ENCODE measurements at places on chromosomes 4 and X. TPM values are rescaled to one million over a fixed set of nuclear protein-coding genes. Genes with fewer than 3 reads are reported as not detected.

GRCh38 chrX:55007656-55008055, 7.5 kb downstream of the APEX2 start:
- H3K27ac ChIP-seq = no peak overlapping the region
- peaks cover 39% of the 10 kb centered on the region for H3K36me3 ChIP-seq
- peaks cover 6% of the 10 kb centered on the region for H3K4me1 ChIP-seq
- no peak overlapping the region for H3K4me3 ChIP-seq
- no peaks in the 10 kb centered on the region for H3K27me3 ChIP-seq

DNA sequence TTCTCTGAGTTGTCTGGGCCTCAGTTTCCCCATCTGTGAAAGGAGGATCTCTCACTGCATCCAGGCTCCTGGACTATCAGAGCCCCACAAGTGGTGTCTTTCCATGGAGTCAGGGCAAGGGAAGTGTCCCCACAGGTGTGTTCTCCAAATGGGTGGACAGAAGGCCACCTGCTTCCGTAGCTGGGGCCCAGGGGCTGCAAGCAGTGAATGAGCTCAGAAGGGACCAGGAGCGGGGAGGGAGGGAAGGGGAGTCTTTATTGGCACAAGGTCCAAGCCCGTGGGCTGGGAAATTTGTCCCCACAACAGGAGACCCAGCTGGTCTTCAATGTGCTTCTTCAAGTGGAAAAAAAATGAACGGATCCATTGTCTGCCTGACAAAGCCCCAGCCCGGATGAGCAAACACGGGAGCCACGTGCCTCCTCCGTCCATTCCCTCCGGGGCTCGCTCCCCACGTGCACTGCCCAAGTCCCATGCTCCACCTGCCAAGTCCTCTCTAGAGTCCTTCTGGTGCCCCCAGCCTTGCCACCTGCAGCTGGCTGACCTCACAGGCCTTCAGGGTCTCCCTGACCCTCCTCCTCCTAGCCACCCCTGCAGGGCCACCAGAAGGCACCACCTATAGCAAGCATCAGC, 72.0 kb downstream of the JAKMIP1 start:
- no peaks in the 10 kb centered on the region for H3K27me3 ChIP-seq
- no peaks in the 10 kb centered on the region for H3K4me1 ChIP-seq

DNA sequence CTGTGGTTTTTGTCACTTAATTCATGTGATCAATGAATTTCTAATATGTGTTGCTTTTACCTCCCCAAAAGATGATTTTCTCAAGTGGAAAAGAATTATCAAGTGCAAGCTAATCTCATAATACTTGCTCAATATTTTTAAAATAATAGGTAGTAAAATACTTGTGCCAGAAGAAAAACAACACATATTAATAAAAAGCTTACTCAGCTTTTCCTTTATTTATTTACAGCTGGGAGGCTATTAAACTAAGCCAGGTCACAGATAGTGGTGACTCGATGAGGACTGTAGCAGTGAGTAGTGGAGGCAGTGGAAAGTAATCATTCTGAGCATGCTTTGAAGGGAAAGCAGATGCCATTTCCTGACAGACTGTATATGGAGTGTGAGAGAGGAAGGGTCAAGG, 96.1 kb downstream of the PRDM5 start:
- no peaks in the 10 kb centered on the region for H3K4me1 ChIP-seq
- no peak overlapping the region for H3K4me3 ChIP-seq
- H3K27ac ChIP-seq = no peak overlapping the region
- no peak for DNase-seq

GRCh38 chr4:165761963-165762362, 111.1 kb upstream of the TLL1 start:
- no peaks in the 10 kb centered on the region for H3K27me3 ChIP-seq
- H3K4me1 ChIP-seq = no peaks in the 10 kb centered on the region
- H3K4me3 ChIP-seq = no peak overlapping the region
- DNase-seq = no peak
- no peak overlapping the region for H3K27ac ChIP-seq

- H3K27me3 ChIP-seq = no peaks in the 10 kb centered on the region
- DNase-seq = no peak
- no peak overlapping the region for H3K27ac ChIP-seq
- H3K4me1 ChIP-seq = peaks cover 46% of the 10 kb centered on the region
These were observed 59.1 kb downstream of the PRPS1 start for GRCh38 chrX:107687445-107687844.

- peaks cover 5% of the 10 kb centered on the region for H3K36me3 ChIP-seq
- no peak overlapping the region for H3K27ac ChIP-seq
- no peak overlapping the region for H3K4me3 ChIP-seq
- no peaks in the 10 kb centered on the region for H3K4me1 ChIP-seq
- no peak for DNase-seq
These were observed 218.4 kb upstream of the BMP3 start for GRCh38 chr4:80812145-80812544.

The AGA gene
- total RNA-seq = 17.4 TPM

The CSN1S1 gene
- total RNA-seq = not detected

DNA sequence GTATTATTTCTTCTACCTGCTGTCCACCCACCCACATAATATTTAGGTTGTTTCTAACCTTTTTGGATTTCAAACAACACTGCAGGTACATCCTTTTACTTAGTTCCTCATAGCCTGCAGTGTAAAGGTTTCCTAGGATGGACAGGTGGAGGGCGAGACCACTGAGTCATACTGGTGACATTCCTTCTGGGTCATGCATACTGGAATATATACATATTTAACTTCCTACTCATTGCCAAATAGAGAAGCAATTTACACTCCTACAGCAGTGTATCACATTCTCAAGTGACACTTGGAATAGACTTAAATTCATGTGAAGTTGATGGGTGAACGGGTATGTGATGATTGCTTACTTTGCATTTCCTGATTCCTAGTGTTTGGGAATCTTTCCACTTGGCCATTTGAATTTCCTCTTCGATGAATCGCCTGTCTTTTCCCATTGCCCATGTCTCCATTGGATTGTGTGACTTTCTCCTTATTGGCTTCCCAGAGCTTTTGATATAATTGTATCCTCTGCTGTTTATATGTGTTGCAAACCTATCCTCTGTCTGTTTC, 8.2 kb upstream of the PPP2R2C start:
- peaks cover 28% of the 10 kb centered on the region for H3K27me3 ChIP-seq
- H3K27ac ChIP-seq = no peak overlapping the region
- peaks cover 5% of the 10 kb centered on the region for H3K36me3 ChIP-seq
- no peaks in the 10 kb centered on the region for H3K4me1 ChIP-seq

- no peaks in the 10 kb centered on the region for H3K4me1 ChIP-seq
- no peak for DNase-seq
- H3K27ac ChIP-seq = no peak overlapping the region
These were observed 8.2 kb upstream of the TMA16 start for GRCh38 chr4:163486321-163486720.

Measured in naive thymus-derived CD8-positive, alpha-beta T cell (primary cell).